ENCODE measurements at places on chromosomes 4 and X. TPM values are rescaled to one million over a fixed set of nuclear protein-coding genes. Genes with fewer than 3 reads are reported as not detected.
A peak's percentile ranks its signal among the peaks of the same experiment; 100 is the strongest.

Gene PDLIM5
- total RNA-seq, result 23.8 TPM

Gene ABCG2
- 0.75 TPM for total RNA-seq

Gene DOK7
- not detected for total RNA-seq

Gene STPG2
- not detected for total RNA-seq

Gene SPANXA2
- not detected for total RNA-seq

Gene SERPINA7
- total RNA-seq, result not detected

Gene PDE5A
- total RNA-seq, result 0.87 TPM

DNA sequence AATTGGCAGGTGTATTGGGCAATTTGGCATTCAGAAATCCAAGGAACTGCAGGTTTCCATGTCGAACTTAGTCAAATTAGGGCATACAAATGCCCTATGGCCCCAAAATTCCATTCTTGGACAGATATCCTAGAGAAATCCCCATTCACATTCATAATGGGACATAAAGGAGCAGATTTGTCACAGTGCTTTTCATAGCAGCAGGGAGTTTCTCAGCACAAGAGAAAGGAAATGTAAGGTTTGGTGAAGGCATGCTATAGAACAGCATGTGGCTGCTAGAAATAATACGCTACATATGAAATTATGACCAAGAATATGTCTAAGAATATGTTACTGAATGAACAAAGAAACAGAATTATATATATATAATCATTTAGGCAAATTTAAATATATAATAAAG, 437.5 kb upstream of the BOD1L1 start:
- DNase-seq, result no peak

GRCh38 chrX:12871257-12871656, 4.4 kb downstream of the TLR7 start:
- no peak for DNase-seq

- DNase-seq, result no peak
Measured at GRCh38 chr4:24104158-24104565, 214.3 kb upstream of the PPARGC1A start.

- DNase-seq, result no peak
Measured at GRCh38 chr4:48813964-48814363, 16.9 kb upstream of the OCIAD1 start.

- DNase-seq, result no peak
Measured at GRCh38 chrX:1885116-1885515, 270.3 kb downstream of the ASMT start.

DNA sequence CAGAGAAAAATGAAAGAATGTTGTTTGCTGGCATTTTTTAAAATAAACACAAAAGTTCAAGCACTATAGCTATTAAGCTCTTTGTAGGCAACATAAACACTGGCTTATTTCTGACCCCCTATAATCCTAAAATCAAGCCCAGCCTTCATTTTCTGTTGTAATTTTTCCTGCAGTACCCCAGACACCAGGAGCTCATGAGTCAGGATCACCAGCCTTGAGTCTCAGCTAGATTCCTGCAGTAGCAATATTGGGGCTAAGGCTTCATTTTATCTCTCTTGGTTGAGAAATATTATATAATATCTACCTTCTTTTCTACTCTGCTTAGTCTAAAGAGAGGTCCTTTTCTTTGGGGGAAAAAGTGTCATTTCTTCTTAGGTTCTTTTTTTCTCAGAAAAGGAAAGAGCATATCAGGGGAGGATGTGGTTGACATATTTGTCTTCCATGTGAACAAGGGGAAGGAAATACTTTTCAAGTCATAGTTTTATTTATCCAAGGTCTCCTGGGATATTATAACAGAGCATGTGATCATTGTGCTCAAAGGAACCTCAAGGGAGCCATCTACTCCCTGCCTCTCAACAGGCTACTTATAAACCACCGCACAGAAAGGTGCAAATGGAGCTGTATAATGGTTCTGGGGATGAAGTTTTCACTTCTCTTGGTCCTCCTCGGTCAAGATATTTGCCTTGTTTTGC, 678.3 kb upstream of the NR3C2 start:
- DNase-seq, result no peak

GRCh38 chr4:70337886-70338420, 3.2 kb downstream of the CABS1 start:
- no peak for DNase-seq

DNA sequence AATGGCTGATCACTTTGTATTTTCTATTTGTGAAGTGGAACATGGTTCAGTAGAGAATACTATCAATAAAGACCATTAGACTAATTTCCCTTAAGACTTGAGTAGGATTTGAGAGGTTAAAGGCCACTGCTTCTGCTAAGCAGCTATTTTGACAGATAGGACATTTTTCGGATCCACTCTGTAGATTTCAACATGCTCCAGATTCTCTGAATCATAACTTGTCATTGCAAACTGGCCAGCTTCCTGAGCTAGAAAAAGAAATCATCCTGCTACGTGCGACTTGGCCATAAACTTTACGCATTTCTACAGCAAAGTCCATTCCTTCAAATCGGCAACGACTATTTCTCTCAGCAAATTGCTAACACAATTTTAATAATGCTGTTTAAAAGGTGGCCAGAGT, 55.2 kb downstream of the MGST2 start:
- no peak for DNase-seq

DNA sequence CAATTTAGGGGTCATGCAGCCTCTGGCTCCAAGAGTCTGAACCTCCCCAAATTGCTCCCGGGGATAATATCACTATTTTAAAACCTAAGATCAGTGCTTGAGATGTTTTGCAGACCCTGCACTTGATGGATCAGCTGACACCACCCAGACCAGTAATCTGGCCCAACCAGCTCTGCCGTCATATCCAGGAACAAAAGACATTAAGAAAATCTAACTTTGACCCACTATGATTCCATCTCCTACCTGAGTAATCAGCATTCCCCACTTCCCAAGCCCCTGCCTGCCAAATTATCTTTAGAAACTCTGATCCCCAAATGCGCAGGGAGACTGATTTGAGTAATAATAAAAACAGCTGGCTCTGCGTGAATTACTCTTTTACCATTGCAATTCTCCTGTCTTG, 34.4 kb upstream of the CCNG2 start:
- DNase-seq, result no peak

- DNase-seq, result no peak
Measured at GRCh38 chr4:137664416-137664815, 132.1 kb upstream of the PCDH18 start.

- peak; percentile 19 for DNase-seq
Measured at GRCh38 chr4:184384056-184384809, 90.1 kb downstream of the IRF2 start.

DNA sequence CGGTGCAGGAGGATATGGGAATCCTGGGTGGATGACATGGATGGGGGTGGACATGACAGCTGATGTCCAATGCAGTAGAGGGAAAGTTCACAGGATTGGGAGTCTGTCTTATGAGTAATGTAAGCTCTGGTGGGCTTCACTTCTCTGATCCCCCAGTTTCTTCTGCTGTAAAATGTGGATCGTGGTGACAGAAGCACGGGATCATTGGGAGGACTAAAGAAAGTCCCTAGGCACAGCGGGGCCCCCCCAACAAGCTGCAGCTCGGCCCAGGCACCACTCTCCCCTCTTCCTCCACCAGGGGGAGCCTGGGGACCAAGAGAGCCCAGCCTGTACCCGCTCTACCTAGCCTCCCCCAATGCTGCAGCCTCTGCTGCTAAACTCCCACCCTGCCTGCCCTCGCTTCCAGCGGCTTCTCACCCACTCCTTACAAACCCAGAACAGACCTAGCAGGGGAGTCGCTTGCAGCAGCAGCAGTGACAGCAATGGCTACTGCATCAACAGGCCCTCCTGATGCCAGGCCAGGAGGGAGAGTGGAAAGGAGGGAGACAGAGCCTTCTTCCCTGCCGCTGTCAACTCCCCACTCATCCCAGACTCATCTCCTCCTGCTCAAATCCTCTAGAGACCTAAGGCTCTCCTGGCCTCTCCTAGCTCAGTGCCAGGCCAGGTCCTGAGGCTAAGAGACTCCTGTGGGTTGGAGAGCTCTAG, 36.1 kb upstream of the IQSEC2 start:
- DNase-seq, result peak; percentile 72

- DNase-seq, result no peak
Measured at GRCh38 chrX:9310616-9311015, 154.2 kb upstream of the TBL1X start.

GRCh38 chrX:110167952-110168451, 149.9 kb downstream of the AMMECR1 start:
- peak; percentile 63 for DNase-seq

DNA sequence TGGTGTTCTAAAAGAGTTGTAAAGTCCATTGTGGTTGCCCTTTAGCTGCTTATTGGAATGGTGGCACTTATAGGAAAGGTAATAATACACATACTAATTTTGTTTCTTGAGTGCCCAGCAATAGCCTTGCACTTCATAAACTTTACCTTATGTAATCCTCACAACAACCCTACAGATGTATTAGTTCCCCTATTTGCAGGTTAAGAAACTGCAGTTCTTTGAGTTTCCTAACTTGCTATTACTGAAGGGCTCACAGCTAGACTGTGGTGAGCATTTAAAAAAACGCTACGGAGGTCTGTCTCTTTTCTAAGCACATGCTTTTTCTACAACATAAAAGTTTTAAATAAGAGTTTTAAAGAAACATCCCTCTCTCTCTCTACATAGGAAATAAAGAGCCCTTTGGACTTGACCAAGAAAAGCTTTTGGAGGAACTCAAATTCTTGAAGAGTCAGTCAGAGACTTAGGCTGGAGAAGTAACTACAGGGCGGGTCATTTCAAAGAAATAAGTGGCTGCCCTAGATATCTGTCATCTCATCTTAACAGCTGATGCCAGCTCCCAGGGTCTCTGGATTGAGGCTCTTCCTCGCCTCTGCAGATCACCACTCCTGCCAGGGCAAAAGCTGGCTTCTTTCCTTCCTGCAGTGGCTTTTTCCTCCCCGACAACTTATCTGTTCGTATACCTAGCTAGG, 42.0 kb upstream of the FBXW7 start:
- no peak for DNase-seq

DNA sequence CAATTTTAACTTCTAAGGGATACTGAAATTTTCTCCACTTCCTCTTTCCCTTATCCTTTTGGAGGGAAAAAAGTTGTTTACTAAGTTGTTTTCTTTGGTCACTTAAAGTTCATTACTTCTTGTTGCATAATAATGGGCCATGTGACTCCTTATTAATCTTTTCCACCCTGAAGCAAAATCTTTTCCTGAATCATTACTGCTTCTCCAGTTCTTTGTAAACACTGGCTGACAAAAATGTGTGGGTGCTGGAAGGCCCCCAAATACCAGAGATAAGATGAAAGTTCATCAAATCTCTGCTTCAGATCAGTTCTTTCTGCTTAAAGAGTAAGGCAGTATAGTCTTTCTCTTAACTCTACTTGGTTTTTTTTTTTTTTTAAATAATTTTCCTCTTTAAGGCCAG, 108.9 kb upstream of the NHS start:
- no peak for DNase-seq

GRCh38 chr4:48538358-48538757, 48.3 kb downstream of the ZAR1 start:
- DNase-seq, result no peak

GRCh38 chrX:54529151-54529550, 868 bp upstream of the GNL3L start:
- DNase-seq, result no peak

- no peak for DNase-seq
Measured at GRCh38 chr4:73653695-73654106, 33.5 kb upstream of the RASSF6 start.

- no peak for DNase-seq
Measured at GRCh38 chrX:64169988-64170387, 35.5 kb downstream of the AMER1 start.

DNA sequence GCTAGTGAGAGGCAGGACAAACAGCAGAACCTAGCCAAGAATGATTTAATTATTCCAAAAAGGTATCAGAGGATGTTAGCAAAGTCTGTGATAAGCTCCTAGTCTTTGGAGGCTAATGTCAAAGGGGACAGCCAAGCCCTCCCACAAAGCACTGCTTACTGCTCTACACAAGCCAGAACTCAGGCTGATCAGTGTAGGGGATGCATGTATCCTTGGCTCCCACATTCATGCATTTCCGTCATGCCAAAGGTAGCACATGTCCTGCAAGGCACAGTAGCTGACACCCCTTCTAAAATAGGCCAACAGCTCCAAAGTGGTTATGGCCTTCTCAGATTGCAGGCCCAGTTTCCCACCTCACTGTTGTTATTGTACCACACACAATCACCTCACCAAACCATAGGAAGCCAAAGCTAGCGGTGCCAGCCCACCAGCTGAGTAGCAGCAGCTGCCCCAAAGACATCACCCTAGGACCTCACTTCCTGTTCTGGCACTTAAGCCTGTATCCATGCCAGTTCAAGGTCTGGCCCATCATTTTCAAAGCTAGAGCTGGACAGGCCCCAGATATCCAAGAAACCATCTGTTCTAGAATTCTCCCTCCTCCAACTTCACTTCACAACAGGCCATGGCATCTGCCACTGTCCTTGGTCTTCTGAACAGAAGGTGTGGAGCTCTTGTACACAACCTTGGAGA, 40.9 kb downstream of the TSPAN5 start:
- DNase-seq, result no peak

- DNase-seq, result no peak
Measured at GRCh38 chrX:155070038-155070437, 898 bp downstream of the CMC4 start.

GRCh38 chrX:470686-471085, 84.0 kb upstream of the PPP2R3B start:
- DNase-seq, result no peak

DNA sequence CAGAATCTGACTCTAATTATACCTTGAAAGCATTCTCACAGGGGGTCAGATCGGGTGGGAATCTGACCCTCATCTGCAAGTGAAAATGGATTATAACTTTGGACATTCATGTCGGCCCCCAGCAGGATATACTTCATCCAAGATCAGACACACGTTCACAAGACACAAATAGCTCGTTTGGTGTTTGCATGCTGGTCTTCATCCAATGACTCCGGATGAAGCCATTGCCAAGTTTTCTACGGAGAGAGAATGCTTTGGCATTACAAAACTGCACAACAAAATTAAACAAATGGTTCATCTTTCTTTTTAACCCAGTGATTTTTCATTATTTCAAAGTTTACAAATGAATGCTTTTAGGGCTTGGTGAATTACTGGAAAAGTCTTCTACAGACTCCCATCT, 105.5 kb downstream of the MID1 start:
- DNase-seq, result no peak

DNA sequence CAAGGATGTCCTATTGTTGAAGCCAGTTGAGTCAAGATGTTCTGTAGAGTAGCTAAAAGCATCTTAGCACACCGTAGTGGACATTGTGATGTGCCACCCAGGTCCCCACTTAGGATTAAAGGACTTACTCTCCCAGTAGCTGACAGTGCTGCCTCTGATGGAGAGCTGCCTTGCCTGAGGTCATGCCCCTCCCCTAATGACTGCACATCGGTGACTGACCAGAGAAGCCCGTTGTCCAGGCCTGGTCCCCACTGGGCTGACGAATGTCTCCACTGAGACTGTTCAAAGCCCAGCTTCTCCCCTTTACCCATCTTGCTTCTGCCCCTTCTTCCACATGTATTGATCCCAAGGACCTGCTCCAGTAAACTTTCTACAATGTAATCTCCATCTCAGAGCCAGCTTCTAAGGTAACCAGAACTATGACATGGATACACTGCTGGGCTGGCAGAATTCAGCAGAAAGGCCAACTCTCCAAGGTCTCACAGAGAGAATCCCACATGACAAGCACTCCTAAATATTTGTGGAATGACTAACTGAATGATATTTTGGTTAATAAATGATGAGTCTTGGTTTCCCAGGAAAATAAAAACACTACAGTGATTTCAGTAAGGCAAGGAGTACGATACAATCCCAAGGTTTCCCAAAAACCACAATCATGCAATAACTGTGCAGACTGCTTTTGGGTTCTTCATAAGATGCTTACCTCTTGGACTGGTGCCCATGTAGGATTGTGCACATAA, 82.4 kb upstream of the TMEM150C start:
- DNase-seq, result no peak

Data from activated CD4-positive, alpha-beta memory T cell treated with anti-CD3 and anti-CD28 coated beads for 36 hours (primary cell).